ENCODE measurements at places on chromosomes 11 and 22.
A peak's percentile ranks its signal among the peaks of the same experiment; 100 is the strongest.

GRCh38 chr11:79258576-79258975 is 182.3 kb downstream of the TENM4 start:
- DNase-seq, result no peak

GRCh38 chr22:23856721-23857605 is 712 bp upstream of the SLC2A11 start:
- DNase-seq, result no peak

DNA sequence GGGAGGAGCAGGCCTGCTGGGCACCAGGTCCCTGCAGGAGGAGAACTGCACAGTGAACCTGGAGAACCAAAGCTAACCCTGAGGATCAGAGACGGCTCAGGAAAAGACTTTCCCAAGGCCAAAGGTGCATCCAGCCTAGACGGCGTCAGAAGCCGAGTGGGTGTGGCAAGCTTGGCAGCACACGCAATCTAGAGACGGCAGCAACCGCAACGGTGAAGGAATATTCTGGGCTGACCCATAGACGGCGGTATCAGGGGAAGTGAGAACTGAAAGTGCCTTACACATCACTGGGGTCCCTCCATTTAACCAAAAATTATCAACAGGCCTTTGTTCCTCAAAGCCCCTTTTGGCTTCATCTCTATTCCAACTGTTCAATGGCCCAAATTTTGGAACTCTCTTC is 26.2 kb downstream of the SPATA19 start:
- DNase-seq, result no peak

DNA sequence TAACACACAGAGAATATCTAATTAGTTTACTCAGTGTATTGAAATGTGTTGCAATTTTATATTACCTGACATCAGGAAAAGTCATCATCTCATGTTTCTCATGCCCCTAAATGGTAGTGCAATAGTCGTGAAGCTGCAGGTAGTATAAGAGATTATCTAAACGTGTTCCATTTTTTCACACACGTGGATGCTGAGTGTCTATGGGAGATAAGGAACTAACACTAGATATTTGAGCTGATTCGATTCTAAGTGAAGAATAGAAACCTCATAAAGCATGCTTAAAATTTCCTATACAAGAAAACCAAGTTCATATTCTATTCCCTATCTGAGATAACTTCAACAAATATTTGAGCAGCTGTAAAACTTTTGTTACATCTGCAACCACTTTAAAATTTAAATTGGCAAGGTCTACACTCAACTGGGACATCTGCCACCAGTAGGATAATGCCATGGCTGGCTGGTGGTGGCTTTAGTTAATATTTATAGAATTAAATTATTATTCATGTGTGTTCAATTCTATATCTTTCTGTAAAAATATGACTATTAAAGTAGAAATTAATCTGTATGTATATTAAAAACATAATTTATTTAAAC is 388.8 kb downstream of the LUZP2 start:
- DNase-seq, result no peak

DNA sequence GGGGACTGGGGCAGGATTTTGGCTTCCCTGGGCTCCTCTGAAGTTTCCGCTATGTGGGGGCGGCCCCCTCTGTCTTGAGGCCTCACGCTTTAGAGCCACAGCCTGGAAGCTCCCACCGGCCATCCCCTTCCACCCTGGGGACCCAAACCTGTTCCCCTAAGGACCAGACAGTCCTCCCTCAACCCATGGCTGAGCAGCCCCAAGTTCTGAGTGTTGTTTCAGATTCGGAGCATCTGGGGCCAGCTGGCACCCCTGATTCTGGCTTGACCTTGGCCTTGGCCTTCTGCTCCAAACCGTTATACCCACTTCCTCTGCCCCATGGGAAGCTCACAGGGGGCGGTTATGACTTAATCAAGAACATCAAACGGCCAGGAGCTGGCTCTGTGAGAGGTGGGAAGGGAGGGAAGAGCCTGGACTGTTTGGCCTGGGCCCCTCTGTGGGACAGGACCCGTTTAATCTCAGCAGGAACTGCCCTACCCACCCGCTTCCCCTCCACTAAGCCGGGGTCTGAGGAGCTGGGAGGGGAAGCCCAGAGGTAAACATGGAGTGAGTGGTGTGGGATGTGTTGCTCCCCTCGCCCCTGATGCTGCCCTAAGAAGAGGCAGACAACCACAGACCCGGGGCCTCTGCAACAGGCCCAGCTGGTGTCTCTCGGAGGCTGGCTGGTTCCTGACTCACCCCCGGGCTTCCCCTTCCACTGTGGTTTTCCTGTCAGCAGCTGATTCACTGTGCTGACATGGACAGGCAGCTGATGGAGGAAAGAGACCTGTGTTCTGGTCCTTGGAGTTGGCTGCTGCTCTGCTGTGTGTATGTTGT is 3.4 kb downstream of the CD82 start:
- DNase-seq, result peak; percentile 64

- no peak for DNase-seq
Observed at GRCh38 chr11:93512949-93513667, 30.1 kb downstream of the SMCO4 start.

DNA sequence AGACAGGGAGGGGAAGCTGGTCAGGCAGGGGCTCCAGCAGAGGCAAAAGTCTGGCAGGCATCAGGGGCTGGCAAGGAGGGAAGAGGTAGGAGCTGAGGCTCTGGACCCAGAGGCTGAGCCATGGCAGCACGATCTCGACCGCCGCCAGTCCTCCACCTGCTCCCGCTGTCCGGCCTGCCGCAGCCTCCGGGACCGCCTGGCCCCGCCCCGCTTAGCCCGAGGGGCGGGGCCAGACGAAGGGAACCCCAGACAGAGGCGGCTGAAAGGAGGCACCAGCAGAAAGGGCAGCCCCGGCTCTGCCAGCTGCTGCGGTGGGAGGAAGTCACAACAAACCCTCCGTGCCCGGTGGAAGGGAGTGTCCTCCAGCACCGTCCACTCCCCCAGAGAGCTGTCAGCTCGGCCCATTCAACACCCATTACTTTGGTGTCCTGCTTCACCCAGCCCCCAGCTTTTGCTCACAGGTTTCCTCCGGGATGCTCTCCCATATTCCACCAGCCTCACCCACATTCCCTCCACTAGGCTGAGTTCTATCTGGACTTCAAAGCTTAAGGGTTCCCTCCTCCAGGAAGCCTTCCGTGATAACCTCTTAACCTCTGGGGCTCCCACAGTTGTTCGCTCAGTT is at the start of gene MFNG:
MFNG (minus strand) TSS at position 161 of the 622 bp plus-strand sequence. CDS start 207 bp downstream, outside the sequence.
- peak; percentile 34 for DNase-seq

GRCh38 chr11:133230431-133230830 is 301.9 kb downstream of the OPCML start:
- DNase-seq, result no peak

GRCh38 chr11:37040921-37041320 is 442.9 kb upstream of the RAG2 start:
- no peak for DNase-seq

DNA sequence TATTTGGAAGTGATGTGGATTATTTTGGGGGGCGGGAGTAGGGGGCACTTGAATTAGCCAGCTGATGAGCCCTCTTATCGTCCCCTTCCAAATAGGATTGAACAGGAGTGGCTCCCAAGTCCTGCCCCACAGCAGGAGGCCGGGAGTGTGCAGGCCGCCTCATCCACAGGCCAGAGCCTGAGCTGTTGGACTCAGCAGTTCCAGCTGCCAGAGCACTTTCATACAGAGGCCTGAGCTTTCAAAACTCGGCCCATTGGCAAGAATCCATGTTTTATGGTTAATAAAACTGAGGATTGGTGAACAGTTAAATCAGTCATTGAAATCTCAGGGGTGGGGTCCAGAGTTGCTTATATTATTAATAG is 9.6 kb downstream of the FAM118A start:
- DNase-seq, result peak; percentile 36

GRCh38 chr11:61553373-61554171 is 27.3 kb downstream of the SYT7 start:
- no peak for DNase-seq

DNA sequence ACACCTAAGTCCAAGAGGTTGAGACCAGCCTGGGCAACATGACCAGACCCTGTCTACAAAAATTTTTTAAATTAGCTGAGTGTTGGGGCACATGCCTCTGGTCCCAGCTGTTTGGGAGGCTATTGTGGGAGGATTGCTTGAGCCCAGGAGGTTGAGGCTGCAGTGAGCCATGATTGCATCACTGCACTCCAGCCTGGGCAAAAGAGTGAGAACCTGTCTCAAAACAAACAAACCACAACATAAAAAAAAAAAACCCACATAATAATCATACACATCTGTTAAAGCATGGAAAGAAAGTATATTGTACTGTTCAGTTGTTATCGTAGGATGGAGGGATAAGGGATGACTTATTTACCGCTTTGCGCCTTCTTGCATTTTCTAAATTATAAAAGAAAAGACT is 35.9 kb upstream of the GRK2 start:
- DNase-seq, result no peak

DNA sequence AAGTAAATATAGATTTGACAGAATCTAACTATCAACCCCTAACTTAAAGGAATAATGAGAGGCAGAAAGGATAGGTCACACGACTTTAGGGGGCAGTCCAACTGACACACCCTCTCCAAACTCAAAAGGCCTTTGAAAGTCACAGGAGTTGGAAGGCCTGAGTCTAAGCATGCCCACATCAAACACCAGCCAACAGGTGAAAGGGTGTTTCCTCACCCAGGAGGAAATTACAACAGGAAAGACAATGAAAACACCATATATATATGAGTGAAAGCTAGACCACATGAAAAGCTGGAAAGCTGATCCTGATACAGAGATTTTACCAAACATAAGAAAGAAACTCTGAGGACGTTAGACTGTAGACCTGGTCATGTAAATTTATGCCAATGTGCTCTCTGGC is 10.5 kb upstream of the DEPDC7 start:
- no peak for DNase-seq

DNA sequence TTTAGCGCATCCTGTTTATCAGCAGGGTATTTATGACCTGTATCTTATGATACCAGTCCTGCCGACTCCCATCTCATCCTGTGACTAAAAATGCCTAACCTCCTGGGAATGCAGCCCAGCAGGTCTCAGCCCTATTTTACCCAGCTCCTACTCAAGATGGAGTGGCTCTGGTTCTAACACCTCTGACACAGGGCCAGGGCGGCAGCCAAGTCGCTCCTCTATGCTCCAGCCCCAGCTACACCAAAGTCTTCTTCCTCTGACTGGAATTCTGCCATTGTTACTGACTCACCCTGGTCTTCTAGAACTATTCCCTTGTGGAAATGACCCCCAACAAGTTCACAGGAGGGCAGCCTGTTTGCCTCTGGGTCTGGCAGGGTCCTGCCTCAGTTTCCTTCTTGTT is 7.9 kb upstream of the C1QTNF6 start:
- DNase-seq, result no peak

DNA sequence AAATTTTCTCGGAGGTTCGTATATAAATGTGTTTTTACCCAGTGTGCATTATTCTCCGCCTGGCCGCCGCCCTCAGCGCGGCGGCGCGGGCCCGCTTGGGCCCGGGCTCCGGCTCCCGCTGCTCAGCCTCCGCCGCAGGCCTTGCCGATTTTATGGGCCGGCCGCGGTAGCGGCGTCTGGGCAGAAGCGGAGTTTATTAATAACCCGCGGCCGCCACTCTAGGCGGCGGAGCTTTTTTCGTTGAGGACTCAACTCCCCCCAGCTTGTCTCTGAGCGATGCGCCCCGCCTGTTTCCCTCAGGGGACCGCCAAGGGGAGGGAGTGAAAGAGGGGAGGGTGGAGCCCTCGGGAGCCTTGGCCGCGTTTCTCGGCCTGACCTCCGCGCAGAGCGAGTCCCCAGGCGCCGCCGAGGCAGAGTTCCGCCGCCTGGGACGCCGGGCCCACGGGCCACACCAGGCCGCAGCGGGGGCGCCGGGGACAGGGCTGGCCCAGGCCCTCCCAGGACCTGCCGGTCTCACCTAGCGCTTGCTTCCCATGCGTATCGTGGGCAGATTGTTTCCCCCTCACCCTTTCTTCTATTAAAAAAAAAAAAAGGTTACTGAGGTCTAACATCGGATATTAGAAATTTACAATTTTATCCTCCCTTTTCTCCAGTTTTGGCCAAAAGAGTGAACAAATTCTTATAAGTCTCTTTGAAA is 399 bp downstream of the ZNF143 start:
- peak; percentile 91 for DNase-seq

GRCh38 chr11:46345881-46346484 is 1.3 kb upstream of the DGKZ start:
- DNase-seq, result no peak

GRCh38 chr11:61477727-61478148 is 30.8 kb upstream of the LRRC10B start:
- no peak for DNase-seq

DNA sequence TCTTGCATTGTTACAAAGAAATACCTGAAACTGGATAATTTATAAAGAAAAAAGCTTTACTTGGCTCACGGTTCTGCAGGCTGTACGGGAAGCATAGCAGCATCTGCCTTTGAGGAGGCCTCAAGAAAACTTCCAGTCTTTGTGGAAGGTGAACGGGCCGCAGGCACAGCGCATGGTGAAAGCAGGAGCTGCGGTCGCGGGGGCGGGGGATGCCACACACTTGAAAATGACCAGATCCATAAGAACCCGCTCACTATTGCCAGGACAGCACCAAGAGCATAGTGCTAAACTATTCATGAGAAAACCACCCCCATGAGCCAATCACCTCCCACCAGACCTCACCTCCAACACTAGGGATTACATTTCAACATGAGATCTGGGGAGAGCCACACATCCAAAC is 45.6 kb upstream of the SEPTIN5 start:
- DNase-seq, result no peak

- no peak for DNase-seq
Observed at GRCh38 chr11:69950621-69951020, 127.5 kb upstream of the ANO1 start.

DNA sequence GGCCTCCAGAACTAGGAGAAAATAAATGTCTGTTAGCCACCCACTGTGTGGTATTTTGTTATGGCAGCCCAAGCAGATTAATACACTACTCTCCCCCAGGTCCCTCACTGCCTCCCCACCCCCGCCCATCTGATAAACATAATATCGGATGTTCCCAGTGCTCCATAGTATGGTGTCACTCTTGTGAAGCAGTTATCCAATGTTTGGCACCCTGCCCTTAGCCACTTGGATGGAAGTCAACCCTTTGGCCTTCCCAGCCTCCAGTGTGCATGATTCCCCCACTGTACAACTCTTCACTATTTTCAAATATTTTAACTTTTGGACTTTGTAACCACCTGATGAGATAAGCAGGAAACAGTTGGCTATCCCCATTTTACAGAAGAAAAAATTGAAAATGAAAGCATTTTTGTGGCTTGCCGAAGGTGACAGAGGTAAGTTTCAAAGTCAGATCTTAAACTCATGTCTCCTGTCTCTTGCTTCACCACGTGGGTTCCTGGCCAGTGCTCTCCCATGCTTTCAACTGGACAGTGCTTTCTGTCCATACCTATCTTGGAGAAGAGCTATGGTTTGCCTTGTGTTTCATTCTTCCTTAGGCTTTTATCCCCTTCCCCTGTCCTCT is 53.2 kb downstream of the ALX4 start:
- DNase-seq, result no peak

DNA sequence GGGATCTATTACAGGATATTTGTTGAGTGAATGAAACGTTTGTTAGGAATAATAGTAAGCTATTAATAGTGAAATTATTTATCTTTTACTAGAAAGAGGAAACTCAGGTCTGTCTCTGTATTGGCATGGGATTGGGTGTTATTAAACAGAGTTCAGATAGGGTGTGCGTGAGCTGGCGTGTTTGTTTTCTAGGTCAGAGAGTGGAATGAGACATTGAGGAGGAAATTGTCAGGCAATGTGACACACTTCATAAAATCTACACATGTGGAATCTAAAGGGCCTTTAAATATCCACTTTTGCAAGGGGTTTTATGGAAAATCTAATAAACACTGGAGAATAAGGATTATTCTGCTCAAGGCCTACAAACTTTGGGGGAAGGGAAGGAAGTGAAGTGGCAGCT is 552.9 kb downstream of the NTM start:
- DNase-seq, result no peak

GRCh38 chr11:133555034-133555433 is 22.7 kb upstream of the OPCML start:
- no peak for DNase-seq
